M059J (cell line): ENCODE measurements at places on chromosomes 13 and 19.

DNA sequence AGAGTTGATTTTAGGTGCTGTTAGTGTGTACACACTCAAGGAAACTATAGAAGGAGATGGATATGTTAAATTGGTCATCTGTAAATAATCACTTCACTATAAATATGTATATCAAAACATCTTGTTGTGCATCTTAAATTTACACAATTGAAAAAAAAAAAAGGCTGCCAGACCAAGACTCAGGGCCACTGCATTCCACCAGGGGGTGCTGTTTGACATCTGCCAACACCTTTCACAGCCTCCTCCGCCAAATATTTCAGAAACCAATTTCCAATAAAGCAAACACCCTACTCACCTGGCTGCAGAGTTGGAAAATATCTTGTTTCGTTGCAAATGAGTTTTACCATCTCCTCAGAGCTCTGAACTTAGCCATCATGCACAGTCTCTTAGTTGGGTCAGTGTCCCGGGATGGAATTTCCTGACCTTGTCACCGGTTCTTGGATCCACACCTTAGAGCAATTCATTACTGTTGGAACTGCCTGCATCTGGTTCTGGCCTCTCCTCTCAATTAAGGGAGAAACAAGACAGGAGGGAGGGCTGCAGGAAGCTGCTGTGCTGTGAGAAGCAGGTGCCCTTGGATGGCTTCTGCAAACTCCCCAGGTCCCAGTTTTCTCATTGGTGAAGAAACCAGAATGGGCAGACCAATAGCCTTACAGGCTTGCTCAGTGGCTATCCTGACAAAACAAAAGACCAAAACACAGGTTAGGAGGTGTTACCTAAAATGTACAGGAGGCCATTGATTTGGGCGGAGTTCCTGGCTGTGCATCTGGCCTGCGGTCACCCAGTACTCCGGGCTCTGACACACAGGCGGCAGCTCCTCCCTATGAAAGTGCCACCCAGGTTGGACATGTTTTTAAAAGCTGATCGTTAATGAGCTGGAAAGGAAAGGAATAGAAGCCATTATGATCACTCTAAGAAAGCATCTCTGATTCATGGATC, 746.6 kb downstream of the UQCRFS1 start:
- peak; percentile 5 for DNase-seq

GRCh38 chr19:29767039-29767735, 44.6 kb upstream of the CCNE1 start:
- no peak for DNase-seq

GRCh38 chr13:22482496-22483000, 698.2 kb upstream of the SGCG start:
- no peak for DNase-seq

DNA sequence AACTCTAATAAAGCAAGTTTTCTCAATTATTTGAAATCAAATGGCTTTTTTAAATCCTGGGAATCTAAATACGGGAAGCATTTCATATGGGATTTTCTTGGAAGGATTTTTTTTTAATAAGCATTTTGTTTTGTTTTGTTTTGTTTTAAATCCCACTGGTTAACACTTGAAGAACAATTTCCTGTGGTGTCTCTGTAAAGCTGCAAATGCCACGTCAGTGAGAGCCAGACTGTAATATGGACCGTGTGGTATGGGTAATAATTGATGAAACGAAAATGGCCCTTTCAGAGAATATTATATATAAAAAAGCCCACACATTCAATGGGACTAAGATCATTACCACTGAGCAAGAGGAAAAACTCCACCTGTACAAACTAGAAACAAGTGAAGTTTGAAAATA, 33.9 kb upstream of the MIR17HG start:
- no peak for DNase-seq

GRCh38 chr19:9752701-9753443, 15.7 kb downstream of the ZNF846 start:
- no peak for DNase-seq

- DNase-seq, result no peak
Measured at GRCh38 chr13:37263871-37264270, 158.4 kb upstream of the CSNK1A1L start.

GRCh38 chr19:46391296-46392251, 21.8 kb downstream of the CCDC8 start:
- no peak for DNase-seq

DNA sequence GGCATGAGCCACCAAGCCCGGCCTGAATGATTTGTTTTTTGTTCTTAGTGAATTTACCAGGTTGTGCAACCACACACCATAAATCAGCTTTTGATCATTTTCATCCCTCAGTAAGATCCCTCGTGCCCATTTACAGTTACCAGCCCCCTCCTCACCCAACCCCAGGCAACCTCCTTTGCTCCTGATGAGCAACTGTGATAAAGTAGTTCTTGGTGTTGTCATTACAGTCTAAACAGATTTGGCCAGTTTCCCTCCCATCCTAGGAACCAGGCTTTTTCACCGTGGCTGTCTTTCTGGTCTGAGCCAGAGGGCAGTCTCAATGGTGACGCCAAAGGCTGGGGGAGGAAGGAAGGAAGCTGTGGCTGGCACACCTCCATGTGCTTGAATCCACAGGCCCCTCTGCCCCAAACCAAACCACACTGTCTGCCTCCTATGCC, 61.2 kb upstream of the WDFY2 start:
- DNase-seq, result peak; percentile 82

DNA sequence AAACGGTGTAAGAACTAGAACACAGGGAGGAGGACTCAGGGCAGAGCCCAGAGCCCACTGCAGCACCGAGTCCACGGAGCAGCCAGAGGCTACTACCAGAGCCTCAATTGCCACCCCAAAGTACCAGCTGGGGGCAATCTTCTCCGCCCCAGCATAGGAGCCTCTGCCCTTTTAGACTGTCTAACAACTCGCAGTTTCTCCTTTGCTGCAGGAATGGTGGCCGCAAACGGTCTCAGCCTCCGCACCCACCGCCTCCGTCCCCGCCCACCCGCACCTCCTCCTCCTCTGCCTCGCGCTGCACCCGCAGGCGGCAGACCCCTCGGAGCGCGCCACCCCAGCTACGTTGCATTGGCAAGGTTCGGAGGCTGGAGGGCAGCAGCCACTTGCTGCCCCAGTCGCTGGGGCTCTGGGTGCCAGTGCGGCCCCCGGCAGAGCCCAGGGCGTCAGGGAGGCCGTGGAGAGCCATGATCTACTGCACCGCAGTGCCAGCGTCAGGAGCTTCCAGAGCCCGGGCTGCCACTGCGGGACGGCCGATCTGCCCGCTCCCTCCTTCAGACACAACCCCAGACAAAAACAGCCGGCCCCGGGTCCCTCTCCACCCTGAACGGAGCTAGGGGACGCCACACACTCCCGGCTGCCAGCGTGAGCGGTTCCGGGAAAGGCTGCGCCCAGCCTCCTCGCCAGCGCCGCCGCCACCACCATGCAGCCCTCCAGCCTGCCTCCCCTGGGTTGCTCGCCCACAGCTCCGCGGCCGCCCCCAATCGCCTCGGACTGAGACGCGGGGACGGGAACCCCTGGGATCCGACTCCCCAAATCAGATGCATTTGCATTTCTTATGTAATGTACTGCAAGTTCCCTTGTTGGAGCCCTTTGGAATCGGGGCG, 1.8 kb downstream of the FGF14 start:
- DNase-seq, result no peak

DNA sequence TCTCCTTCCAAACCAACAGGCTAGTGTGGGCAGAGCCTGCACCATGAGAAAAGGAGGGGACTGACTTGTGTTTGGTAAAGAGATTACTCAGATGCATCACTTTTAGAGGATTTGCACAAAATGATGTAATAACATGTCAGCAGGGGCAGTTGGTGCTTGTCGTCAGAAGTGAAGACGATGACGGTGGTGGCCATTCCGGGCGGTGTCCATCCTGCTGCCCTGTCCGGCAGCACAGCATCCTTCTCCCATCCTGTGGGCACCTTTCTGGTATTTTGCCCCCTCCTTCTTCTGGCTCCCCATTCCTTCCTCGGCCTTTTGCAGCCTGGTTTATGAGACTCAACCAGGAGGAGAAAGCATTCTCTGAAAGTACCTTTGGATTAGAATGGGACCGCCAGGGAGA, 160.1 kb downstream of the TEX29 start:
- no peak for DNase-seq

DNA sequence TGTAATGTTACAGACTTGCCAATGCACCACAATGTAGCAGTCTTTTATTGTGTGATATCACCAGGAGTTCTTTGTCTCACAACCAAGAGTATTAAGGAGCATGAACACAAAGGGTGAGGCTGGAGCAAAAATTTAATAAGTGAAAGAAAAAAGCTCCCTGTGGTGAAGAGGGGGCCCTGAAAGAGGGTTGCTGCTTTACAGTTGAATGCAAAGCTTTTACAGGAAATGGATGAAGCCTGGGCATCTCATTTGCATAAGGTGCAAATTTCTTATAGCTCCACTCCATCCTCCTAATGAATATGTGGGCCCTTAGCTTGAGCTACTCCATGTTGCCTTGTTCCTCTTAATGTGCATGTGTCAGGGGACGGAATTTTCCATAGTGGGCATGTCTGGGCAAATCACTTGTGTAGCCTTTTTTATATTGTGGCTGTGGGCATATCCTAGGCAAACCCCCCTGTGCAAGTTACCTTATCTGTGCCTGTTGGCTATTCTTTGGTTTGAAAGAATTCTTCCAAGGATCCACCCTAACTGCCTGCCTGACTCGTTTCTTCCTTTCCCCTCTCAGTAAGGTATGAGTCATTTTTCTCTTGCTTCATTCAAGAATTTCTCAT, 45.3 kb upstream of the TRPC4 start:
- DNase-seq, result peak; percentile 18

GRCh38 chr13:88726075-88726474, 1054.9 kb downstream of the SLITRK5 start:
- no peak for DNase-seq

GRCh38 chr13:98188544-98189166, 11.6 kb upstream of the RNF113B start:
- DNase-seq, result no peak

DNA sequence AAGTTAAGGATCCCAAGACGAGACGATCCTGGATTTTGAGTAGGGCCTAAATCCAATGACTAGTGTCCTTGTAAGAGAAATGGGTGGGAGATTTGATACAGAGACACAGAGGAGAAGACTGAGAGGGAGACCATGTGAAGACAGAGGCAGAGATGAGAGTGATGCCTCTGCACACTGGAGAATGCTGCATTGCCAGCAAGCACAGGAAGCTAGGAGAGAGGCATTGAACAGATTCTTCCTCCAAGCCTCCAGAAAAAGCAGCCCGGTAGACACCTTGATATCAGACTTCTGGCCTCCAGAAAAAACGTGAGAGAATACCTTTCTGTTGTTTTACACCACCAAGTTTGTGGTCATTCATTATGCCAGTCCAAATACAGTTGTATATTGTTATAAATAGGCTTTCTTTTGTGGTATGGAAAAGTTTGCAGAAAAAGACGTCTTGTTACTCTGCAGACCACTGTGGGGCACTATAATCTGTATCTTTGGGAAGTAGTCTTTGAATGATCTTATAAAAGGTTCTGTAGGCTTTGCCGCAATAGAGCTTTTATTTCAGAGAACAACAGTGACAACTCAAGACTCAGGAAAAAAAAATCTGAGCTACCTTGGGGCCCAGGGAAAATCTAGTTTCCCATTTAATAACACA, 17.9 kb upstream of the RFC3 start:
- peak; percentile 51 for DNase-seq

DNA sequence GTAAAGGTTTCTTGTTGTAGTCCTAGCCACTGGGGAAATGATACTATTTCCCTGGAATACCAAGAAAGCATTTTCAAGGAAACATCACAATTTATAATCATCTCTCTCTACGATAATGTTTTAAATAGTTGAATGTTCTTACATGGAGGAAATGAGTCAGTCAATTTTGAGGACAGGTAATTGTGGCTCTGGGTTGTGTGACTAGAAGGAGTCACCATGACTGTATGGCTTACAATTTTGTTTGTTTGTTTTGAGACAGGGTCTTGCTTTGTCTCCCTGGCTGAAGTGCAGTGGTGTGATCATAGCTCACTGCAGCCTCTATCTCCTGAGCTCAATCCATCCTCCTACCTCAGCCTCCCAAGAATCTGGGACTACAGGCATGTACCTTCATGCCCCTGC, 47.4 kb downstream of the COG3 start:
- DNase-seq, result peak; percentile 81

- DNase-seq, result no peak
Measured at GRCh38 chr13:102295316-102296048, 106.4 kb downstream of the FGF14 start.

- DNase-seq, result peak; percentile 13
Measured at GRCh38 chr13:20489185-20489820, 36.4 kb downstream of the CRYL1 start.
